ENCODE measurements at places on chromosomes 1 and 21. TPM values are rescaled to one million over a fixed set of nuclear protein-coding genes. Genes with fewer than 3 reads are reported as not detected.
A peak's percentile ranks its signal among the peaks of the same experiment; 100 is the strongest.

EGLN1 gene
- 27.2 TPM for total RNA-seq

LAMC2 gene
- 14.8 TPM for total RNA-seq

TDRD10 gene
- not detected for total RNA-seq

FABP3 gene
- 18.8 TPM for total RNA-seq

IGSF9 gene
- 44.3 TPM for total RNA-seq

LCE1B gene
- not detected for total RNA-seq

LRRC53 gene
- total RNA-seq: not detected

ELAVL4 gene
- total RNA-seq: 1.0 TPM

H6PD gene
- 18.7 TPM for total RNA-seq

RNU1-3 gene
- 2,993 TPM for total RNA-seq

DIRAS3 gene
- 4.4 TPM for total RNA-seq

- peak overlapping the region; percentile 22 for H3K4me3 ChIP-seq
- H3K27me3 ChIP-seq: no peaks in the 10 kb centered on the region
- H3K27ac ChIP-seq: peak overlapping the region; percentile 40
- no peak for DNase-seq
- H3K4me1 ChIP-seq: peaks cover 40% of the 10 kb centered on the region
Measured at GRCh38 chr1:25566730-25567341, 23.4 kb downstream of the LDLRAP1 start.

DNA sequence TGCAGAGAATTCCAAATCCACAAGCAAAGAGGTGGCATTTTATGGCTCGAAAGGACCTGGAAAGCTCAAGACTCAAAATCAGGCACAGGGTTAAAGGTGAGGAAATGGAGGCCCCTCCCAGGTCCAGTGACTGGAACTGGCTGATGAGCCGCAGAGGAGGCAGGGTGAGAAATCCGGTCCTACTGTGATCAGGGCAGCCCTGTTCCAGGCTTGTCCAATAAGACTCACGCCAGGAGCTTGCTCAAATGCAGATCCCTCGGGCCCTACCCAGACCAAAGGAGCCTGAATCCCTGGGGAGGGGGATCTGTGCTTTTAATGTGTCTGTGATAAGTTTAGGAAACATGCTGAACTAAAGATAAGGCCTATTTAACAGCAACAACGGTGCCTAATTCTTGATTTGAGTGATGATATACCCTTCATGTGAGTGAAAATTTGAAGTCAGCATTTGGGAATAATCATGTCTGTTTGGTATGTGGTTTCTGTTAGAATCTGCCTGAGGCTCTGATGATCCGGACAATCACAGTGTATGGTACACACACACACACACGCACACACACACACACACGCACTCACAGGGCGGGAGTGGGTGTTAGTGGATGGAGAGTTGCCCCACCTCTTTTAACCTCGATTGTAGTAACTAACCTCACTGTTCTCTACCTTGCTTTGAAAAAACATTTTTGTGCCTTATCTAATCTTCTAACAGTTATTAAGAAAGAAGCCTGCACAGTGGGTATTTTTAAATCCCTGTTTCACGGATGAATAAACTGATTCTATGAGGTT lies 54.1 kb upstream of the LYST start:
- H3K36me3 ChIP-seq: no peaks in the 10 kb centered on the region
- peaks cover 7% of the 10 kb centered on the region for H3K27me3 ChIP-seq
- peak overlapping the region; percentile 52 for H3K27ac ChIP-seq
- H3K4me1 ChIP-seq: peaks cover 55% of the 10 kb centered on the region
- H3K4me3 ChIP-seq: no peak overlapping the region

DNA sequence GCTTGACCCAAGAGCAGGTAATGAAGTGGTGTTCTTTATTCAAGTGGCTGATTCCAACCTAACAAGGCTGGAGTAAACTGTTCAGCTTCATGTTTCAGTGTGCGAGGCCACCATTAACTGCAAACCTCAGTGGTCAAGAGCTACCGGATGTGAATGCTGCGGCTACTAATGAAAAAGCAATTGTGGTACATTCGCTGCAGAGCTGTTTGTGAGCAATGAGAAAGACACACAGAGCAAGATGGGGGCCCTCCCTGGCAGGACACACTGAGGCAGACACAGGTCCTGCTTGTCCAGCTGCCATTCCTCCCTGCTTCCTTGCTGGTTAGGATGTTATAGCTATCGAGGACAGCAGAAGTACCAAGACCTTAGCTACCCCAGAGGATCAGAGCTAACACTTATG lies 26.1 kb downstream of the SYF2 start:
- H3K27me3 ChIP-seq: peaks cover 3% of the 10 kb centered on the region
- H3K4me3 ChIP-seq: no peak overlapping the region
- peaks cover 2% of the 10 kb centered on the region for H3K4me1 ChIP-seq
- H3K27ac ChIP-seq: no peak overlapping the region
- H3K36me3 ChIP-seq: no peaks in the 10 kb centered on the region

DNA sequence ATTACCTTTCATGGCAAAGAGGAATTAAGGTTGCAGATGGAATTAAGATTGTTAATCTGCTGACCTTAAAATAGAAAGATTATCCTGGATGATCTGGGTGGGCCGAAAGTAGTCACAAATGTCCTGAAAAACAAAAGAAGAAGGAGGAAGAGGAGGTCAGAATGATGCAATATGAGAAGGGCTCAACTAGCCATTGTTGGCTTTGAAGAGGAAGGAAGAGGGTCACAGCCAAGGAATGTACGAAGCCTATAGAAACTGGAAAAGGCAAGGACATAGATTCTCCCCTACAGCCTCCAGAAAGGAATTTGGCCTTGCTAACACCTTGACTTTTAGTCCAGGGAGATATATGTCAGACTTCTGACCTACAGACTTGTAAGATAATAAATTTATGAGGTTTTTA lies 39.4 kb upstream of the FMOD start:
- H3K36me3 ChIP-seq: no peaks in the 10 kb centered on the region
- no peak for DNase-seq
- no peaks in the 10 kb centered on the region for H3K4me1 ChIP-seq
- no peak overlapping the region for H3K27ac ChIP-seq

- no peaks in the 10 kb centered on the region for H3K36me3 ChIP-seq
- no peak overlapping the region for H3K27ac ChIP-seq
- peaks cover 3% of the 10 kb centered on the region for H3K27me3 ChIP-seq
- H3K4me1 ChIP-seq: no peaks in the 10 kb centered on the region
- no peak overlapping the region for H3K4me3 ChIP-seq
Measured at GRCh38 chr21:28391938-28392849, 600.5 kb downstream of the LTN1 start.

DNA sequence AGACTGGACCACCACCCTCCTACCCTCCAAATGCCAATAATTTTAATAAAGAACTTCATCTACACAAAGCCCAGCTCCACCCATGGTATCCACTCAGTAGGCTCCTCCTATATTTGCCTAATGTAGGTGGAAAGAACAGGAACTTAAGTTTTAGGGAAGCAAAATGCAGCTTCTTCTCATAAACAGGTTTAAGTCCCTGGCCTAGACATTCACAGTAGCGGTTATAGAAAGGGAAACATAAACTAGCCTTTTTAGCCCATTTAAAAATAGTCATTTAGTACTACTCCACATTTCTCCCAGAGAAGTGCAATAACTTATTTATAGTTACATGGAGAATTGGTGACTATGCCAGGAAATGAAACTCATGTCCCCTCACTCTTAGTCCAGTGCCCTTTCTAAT lies 56.6 kb upstream of the CPLANE2 start:
- H3K27ac ChIP-seq: no peak overlapping the region
- no peaks in the 10 kb centered on the region for H3K27me3 ChIP-seq
- peaks cover 25% of the 10 kb centered on the region for H3K36me3 ChIP-seq
- no peak for DNase-seq
- no peaks in the 10 kb centered on the region for H3K4me1 ChIP-seq

DNA sequence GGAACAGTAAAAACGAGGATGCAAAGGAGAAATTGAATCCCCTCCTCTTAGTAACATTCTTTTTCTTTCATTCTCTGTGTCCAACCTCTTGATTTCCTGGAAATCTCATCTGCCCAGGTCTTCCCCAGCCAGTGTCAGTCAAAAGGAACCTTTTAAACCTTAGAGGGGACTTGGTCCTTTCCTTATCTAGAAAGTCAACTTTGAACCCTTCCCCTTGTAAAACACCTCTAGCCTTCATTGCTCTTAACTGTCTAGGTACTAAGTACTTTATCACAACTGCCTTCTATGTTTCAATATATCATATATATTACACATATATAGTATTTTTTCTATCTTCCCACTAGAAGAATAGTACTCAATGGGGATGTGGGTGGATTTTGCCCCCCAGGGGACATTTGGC lies 282.1 kb downstream of the NTNG1 start:
- peaks cover 5% of the 10 kb centered on the region for H3K4me1 ChIP-seq
- no peaks in the 10 kb centered on the region for H3K36me3 ChIP-seq
- H3K27me3 ChIP-seq: no peaks in the 10 kb centered on the region
- no peak for DNase-seq
- H3K4me3 ChIP-seq: no peak overlapping the region

GRCh38 chr1:174535207-174535606 lies 87.4 kb downstream of the GPR52 start:
- DNase-seq: no peak
- H3K36me3 ChIP-seq: peaks cover 3% of the 10 kb centered on the region
- H3K4me3 ChIP-seq: no peak overlapping the region

- DNase-seq: peak; percentile 76
- H3K4me1 ChIP-seq: peaks cover 12% of the 10 kb centered on the region
- peak within 1 kb of the TSS; percentile 88 for H3K4me3 ChIP-seq
- H3K36me3 ChIP-seq: no peaks in the 10 kb centered on the region
- H3K27ac ChIP-seq: peak within 1 kb of the TSS; percentile 36
Measured at GRCh38 chr1:223363856-223364684, at the start of gene SUSD4. Gene SUSD4, minus strand, starts transcription at chr1:223364176. Its CDS starts 751 bp downstream, at chr1:223363425.

- H3K4me1 ChIP-seq: peaks cover 34% of the 10 kb centered on the region
- H3K36me3 ChIP-seq: no peaks in the 10 kb centered on the region
- DNase-seq: no peak
- no peak overlapping the region for H3K27ac ChIP-seq
- H3K27me3 ChIP-seq: peaks cover 5% of the 10 kb centered on the region
- H3K4me3 ChIP-seq: no peak overlapping the region
Measured at GRCh38 chr1:224745924-224746323, 129.8 kb downstream of the CNIH3 start.

GRCh38 chr1:202189001-202189790 lies 4.4 kb upstream of the LGR6 start:
- peaks cover 5% of the 10 kb centered on the region for H3K4me1 ChIP-seq
- DNase-seq: peak; percentile 87
- peaks cover 36% of the 10 kb centered on the region for H3K27me3 ChIP-seq

- H3K36me3 ChIP-seq: no peaks in the 10 kb centered on the region
- no peaks in the 10 kb centered on the region for H3K4me1 ChIP-seq
- no peak overlapping the region for H3K27ac ChIP-seq
Measured at GRCh38 chr1:160708118-160708517, 3.5 kb downstream of the CD48 start.

GRCh38 chr1:67952071-67952470 lies 98.4 kb downstream of the DIRAS3 start:
- no peaks in the 10 kb centered on the region for H3K36me3 ChIP-seq
- peaks cover 8% of the 10 kb centered on the region for H3K27me3 ChIP-seq
- peaks cover 4% of the 10 kb centered on the region for H3K4me1 ChIP-seq
- no peak overlapping the region for H3K4me3 ChIP-seq
- DNase-seq: no peak
- no peak overlapping the region for H3K27ac ChIP-seq

- no peak overlapping the region for H3K27ac ChIP-seq
- no peaks in the 10 kb centered on the region for H3K4me1 ChIP-seq
- peaks cover 39% of the 10 kb centered on the region for H3K27me3 ChIP-seq
- H3K36me3 ChIP-seq: no peaks in the 10 kb centered on the region
- no peak for DNase-seq
- no peak overlapping the region for H3K4me3 ChIP-seq
Measured at GRCh38 chr1:3931007-3931912, 31.2 kb upstream of the C1orf174 start.

DNA sequence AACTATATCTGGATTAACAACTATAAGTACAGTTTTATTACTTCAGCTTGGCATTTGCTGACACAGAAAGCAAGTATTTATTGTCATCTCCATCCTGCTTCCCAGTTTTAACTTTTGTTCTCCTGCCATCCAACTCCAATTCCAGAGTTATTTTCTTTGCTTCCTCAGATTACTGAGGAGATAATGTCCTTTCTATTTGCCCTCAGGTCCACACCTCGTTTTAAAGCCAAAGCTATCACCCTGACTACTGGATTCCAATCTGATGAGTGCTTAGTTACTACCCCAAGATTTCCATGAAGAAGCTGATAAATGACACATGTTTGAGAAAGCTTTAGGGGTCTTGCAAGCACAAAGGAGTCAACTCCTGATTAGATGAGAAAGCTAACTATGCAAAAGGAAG lies 25.2 kb downstream of the ACKR1 start:
- H3K27ac ChIP-seq: no peak overlapping the region
- no peaks in the 10 kb centered on the region for H3K36me3 ChIP-seq
- no peak for DNase-seq
- H3K4me3 ChIP-seq: no peak overlapping the region
- peaks cover 7% of the 10 kb centered on the region for H3K27me3 ChIP-seq

DNA sequence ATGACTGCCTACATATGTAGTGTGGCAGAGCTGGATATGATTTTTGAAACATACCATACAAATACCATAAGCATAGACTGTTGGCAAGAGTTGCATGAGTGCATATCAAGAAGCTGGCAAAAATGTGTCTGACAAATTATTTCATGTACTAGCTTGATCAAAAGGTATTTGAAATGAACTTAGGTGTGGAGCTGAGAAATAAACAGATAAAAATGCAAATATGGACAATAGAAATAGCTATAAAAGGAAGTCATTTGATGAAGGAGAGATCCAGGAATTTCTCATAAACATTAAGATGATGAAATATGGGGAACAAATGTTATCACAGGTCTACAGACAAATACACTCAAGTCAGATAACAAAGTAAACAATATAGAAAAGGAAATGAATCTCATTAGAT lies 609.1 kb downstream of the PTPRC start:
- peaks cover 10% of the 10 kb centered on the region for H3K4me1 ChIP-seq
- H3K27me3 ChIP-seq: no peaks in the 10 kb centered on the region
- H3K27ac ChIP-seq: no peak overlapping the region
- H3K4me3 ChIP-seq: no peak overlapping the region
- H3K36me3 ChIP-seq: no peaks in the 10 kb centered on the region

DNA sequence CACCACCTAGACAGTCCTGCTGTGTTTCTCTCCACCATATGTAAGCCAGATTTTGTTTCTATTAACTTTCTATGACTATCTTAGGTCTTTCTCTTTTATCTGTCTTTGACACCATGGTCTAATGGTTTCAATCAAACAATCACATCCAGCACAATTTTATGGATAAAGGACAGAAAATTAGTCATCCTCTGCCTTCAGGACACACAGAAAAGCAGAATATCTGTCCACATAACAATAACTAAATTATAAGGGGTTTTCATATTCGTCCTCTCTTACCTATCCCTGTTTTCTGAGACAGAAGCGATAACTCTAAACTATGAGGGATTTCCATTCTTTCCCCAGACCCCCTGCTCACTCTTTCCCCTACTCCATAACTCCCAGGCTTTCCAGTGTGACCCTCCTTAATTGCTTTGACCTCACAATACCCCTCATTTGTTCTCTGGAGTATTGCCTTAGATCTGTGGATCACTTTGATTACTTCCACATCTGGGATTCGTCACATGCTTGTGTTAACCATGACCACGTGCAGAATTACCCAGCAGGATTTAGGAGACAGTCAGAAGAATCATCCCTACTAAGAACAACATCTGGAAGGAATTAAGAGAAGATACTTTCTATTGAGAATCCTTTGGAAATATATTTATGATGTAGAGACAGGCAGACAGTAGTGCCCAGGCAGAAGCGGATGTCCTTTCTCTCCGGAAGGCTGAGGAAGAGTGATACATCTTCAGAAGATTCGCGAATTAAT lies 108.2 kb upstream of the GREM2 start:
- H3K4me1 ChIP-seq: peaks cover 15% of the 10 kb centered on the region
- no peak for DNase-seq
- H3K4me3 ChIP-seq: peak overlapping the region; percentile 18
- no peak overlapping the region for H3K27ac ChIP-seq
- H3K27me3 ChIP-seq: peaks cover 4% of the 10 kb centered on the region

- DNase-seq: no peak
- peaks cover 16% of the 10 kb centered on the region for H3K27me3 ChIP-seq
- no peaks in the 10 kb centered on the region for H3K36me3 ChIP-seq
- H3K4me3 ChIP-seq: no peak overlapping the region
- no peak overlapping the region for H3K27ac ChIP-seq
- peaks cover 25% of the 10 kb centered on the region for H3K4me1 ChIP-seq
Measured at GRCh38 chr1:201026836-201027235, 3.3 kb upstream of the KIF21B start.
